Stimulated activated CD8-positive, alpha-beta memory T cell treated with anti-CD3 and anti-CD28 coated beads, Interleukin-15, amount 100 ng/mL, for 4 hours (primary cell): ENCODE measurements at places on chromosomes 2 and 18.

DNA sequence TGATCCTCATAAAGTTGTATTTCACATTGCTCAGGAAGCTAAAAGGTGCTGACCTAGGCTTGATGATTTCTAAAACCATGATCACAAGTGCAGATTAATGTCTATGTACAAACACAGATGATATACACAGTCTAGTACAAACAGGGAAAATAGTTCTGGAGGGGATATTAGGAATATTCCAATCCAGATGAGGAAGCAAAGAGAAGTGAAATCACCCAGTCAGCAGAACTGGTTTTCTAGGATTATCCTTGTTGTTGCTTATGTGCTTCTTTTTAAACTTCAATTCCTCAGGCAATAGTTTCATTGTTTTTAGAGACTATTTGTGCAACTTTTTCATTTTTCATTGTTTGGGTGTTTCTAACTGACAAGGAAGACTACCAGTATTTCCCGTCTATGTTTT is 4.7 kb downstream of the IL1A start:
- DNase-seq, result no peak

GRCh38 chr2:228839421-228839876 is 431.6 kb downstream of the PID1 start:
- DNase-seq, result no peak

GRCh38 chr2:22694300-22694699 is 690.7 kb upstream of the KLHL29 start:
- DNase-seq, result no peak

DNA sequence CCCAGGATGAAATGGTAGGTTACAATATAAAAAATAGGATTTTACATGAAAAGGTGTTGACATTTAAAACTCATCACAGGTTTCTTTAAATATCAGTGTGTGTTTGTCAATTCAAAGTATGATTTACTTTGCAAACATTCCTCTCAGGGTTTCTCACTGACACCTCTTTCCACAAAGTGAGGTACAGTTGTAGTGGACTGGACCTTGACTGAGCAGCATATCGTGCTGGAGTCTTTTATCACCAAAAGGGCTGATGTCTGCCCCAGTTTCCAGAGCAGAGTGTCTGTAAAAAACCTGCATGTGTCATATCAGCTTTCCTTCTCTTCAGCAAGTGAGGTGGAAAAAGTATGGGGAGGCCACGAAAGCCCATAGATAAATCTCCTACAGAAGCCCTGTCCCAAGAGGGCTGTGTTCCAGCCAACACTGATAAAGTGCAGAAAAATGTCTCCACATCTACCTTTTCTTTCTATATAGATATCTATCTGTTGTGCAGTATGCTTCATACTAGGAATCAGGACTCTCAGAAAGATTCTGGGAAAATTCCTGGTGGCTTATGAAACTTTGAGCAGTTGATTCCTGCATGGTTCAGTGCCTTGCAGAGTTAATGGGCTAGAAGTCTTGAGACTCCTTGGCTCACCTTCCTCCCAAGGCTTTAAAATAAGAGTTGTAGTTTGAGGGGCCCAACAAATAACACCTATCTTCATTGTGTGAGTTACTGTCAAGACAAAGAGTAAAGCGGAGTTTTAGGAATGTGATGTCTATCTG is 6.9 kb downstream of the ACYP2 start:
- DNase-seq, result no peak

GRCh38 chr2:20656561-20656960 is 5.7 kb upstream of the HS1BP3 start:
- DNase-seq, result no peak

- no peak for DNase-seq
Observed at GRCh38 chr2:216839688-216840087, 20.2 kb downstream of the TNP1 start.

- no peak for DNase-seq
Observed at GRCh38 chr2:7338961-7339360, 421.7 kb downstream of the RNF144A start.

DNA sequence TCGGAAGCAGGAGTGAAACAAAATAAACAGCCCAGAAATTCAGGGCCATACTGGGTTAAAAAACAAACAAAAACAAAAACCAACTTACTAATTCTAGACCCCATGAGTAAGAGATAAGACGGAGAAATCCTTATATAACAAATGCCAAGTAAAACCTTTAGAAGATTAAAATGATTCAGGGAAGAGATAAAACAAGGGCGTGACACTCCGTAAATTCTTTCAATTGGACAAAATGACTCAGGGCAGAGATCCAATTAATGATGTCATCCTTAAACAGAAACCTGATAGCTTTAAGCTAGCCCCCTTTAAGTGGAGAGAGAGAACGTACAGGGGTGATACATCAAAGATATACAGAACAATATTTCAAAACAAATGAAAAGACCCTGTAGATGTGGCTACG is 317.4 kb downstream of the NBAS start:
- no peak for DNase-seq
